HAP-1 (cell line): ENCODE measurements at places on chromosomes 6 and 20.
A peak's percentile ranks its signal among the peaks of the same experiment; 100 is the strongest.

- no peak for DNase-seq
These were observed 56.1 kb downstream of the SYNJ2 start for GRCh38 chr6:158037771-158038170.

GRCh38 chr6:29927275-29927569, 15.1 kb upstream of the HLA-A start:
- no peak for DNase-seq

DNA sequence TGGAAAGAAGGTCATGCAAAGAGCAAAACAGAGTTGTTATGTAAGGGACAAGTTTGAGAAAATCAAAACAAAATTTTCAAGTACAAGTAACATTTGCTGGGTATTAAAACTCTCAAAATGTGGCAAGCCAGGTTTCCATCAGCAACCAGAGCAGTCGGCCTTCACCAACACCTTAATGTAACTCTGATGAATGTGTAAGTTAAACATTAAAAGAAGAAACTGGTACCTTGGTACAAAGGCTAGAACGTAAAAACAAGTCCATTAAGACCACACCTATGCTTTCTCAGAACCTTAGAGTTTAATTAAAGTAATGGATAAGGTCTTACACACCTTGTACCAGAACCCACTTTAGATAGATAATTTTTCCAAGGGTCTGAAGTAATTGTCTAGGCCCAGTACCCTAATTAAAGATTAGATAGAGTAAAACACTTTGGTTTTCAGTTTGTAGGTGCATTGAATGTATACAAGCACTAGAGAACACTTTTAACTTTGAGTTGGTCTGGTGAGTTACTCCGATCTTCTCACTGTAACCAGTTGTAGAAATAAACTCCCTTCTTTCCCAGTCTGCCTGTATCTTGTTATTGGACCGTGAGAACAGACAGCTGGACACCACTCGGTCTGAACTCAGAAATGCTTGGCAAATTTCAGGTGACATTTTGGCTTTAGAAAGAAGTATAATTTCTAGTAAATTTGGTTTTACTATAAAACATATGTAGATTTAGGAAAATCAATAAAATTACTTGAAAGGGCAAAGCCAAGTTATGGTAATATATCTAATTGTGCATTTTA, 319.4 kb downstream of the HTR1B start:
- DNase-seq = no peak

GRCh38 chr20:33857722-33858563, 46.8 kb downstream of the CHMP4B start:
- DNase-seq = no peak

DNA sequence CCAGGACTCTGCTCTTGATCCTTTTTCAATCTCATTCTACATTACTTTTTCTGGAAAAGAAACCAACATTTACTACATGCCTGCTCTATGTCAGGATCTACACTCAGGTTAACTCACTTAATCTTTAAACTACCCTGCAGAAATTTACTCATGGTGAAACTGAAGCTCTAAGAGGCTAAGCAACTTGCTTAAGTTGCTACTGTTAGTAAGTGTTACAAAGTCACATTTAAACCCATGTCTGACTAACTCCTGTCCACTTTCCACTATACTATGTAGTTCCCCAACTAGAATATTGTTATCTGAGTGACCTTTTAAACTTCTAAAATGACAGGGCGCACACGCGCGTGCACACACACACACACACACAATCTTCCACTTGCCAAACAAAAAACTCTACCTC, 5.0 kb downstream of the CEP162 start:
- no peak for DNase-seq

- DNase-seq = no peak
These were observed 6.8 kb upstream of the ALDH8A1 start for GRCh38 chr6:134956676-134957075.

DNA sequence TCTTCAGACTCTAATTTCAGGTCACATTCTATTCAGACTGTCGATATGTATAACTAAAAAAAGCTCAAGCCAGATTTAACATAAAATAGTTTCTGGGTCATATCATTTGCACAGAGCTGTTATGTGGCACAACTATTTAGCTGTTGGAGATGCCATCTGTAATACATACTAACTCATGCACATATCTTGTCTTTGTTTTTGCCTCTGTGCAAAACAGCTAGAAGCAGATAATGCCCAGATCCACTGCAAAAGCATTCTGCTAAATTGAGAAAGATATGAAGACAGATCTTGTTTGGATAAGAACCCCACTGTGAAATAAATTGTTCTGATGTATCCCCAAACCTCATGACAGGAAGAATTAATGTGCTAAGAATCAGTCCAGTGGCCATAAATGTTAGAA, 522.8 kb upstream of the AGPAT4 start:
- DNase-seq = no peak

- DNase-seq = no peak
These were observed 186.0 kb upstream of the KCNK16 start for GRCh38 chr6:39508515-39508914.

DNA sequence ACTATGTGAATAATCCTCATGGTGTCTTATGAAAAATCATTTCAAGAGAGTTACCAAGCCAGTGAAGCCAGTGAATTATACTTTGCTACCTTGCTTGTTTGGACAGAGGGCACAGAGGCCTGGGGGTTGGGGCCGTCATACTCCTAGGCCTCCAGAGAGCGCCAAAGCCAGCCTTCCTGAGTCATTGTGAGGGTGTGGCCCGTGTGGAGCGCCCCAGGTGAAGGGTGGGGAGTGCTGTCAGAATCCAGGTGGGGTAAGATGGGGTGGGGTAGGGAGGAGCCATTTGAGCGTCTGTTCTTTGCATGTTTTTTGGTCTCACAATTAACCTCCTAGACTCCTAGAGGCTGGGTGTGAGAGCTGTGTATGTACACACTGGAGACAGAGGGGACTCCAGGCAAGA, 71.1 kb downstream of the PERP start:
- no peak for DNase-seq

DNA sequence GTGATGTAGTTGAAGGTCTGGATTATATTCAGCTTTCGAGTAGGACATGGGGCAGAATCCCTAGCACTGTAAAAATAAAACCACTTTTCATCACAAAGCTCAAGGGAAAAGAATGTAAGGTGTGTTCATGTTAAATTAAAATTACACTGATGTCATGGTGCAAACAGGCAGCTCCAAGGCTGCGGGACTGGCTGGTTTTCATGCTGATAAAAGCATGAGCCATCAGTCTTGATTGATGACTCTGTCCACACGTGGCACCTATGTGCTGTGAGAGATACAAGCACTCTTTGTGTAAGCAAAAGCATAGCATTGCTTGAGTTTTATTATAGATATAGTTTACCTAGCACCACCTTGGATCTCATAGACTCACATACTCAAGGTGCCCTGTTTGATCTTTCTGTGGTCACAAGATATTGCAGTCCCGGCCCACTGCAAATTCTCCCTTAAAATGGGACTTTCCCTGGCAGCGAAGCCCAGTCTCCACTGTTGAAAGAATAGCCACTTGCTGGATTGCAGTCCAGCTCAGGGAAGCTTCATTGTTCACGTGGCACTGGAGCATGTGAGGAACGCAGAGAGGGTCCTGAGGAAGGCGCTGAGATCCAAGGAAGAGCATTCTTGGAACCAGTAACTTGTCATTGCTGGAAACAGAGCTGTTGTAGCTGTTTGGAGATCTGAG, 90.6 kb downstream of the TIAM2 start:
- no peak for DNase-seq

DNA sequence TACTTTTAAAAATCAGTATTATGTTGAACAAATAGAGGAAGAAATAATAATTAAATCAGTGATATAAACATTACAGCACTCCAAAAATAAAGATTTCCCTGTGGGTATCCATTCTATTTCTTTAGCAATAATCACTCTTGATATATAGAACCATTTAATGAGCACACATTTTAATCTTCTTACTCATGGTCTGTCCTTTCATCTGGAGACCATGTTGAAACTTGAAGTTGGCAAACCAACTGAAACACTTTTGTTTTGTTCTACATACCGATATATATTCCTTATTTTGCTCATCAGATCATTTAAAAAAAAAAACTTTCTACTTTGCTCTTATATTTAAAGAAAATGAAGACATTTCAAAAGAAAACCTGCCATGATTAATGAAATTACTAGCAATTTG, 13.4 kb downstream of the C6orf58 start:
- no peak for DNase-seq

GRCh38 chr6:46990031-46990644, 52.0 kb downstream of the ADGRF1 start:
- DNase-seq = no peak

DNA sequence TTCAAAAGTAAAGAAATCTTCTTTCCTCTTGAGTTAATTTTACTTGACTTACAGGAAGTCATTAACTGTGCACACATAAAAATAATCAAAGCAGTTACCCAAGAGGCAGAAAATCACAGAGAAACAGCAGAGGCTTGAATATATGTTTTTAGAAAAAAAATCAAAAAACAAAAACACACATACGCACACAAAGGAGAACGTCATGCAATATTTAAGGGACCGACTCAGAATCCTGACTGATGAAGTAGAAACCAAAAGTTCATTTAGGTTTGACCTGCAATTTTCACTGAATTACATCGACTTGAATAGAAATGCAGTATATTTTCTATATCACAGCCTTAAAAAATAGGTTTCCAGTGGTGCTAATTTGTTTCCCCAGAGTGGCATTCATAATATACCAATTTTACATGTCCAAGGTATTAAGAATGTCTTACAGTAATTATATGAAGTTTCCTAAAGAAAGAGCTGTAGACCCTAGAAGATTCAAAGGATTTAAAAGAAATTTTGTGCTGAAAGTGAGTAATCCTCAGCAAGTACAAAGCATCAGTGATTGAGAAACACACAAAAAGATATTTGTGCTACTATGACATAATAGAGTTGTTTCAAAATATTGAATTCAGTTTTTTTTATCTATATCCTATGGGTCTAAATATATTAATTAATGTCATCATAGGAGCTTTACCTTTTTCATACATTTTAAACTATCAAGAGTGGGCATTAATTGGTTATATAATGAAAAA, 358.5 kb upstream of the RUNX2 start:
- DNase-seq = no peak

- no peak for DNase-seq
These were observed 11.8 kb downstream of the SMPDL3A start for GRCh38 chr6:122800906-122801305.

GRCh38 chr6:39029156-39030011, 19.2 kb upstream of the GLP1R start:
- DNase-seq = peak; percentile 73

DNA sequence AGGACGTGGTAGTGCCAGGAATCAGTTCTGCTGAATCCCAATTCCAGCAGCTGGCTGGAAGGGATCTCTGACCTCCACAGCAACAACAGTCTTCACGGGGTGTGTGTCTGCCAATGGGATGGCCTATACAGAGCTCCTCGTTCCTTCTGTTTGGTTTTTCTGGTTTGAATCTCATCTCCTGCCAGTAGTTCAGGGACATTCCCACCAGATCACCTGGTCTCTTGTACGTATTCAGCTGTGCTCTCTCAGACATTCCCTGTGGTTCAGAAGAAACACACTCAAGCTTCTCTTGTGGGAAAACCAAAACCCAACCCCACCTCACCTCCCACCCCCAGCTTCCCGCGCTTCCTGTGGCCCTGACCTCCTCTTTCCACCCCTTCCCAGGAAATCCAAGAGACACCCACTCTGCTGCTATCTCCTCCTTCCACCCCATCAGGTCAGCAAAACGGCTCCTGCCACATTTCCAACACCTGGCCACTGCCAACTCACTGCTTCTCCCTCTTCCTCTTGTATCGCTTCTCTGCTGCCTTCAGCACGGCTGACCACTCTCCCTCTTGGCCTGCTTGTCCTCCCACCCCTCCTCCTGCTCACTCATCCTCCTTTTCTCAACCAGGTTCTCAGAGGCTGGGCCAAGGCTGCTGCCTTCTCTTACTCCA, 63.3 kb upstream of the PTGIS start:
- no peak for DNase-seq

DNA sequence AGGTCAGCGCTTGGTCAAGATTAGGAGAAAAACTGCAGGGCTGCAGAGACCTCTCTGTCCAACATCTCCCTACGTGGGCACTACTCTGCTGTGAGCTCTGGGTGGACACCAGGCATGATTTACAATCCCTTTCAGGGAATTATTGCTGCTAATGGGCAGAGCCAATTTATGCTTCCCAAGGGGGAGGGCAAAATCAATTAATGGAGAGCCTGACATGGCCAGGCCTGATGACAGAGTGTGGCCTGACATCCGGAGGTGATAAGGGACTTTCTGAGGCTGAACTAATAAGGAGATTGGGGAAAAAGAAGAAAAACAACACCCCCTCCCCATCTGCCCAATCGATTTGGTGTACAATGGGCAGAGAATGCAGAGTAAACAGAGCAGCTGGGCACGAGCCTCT, 5.0 kb upstream of the KCNK16 start:
- DNase-seq = no peak

DNA sequence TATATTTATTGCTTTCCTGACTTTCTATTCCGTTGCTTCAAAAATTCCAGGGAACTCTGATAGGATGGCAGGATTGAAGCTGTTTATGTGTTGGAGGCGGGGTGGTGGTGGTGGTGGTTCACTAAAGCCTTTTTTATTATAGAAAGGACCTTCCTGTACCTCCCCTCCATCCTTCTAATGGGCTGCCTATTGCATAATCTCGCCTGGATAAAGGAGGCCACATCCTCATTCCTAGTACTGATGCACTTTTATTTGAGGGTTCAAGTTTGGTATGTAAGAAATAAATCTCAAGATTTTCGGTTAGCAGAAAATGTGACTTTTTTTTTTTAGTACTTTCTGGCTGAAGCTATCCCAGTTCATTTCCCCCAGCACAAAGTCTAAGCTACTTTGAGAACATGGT, 18.7 kb upstream of the CTAGE9 start:
- no peak for DNase-seq

- no peak for DNase-seq
These were observed 29.1 kb downstream of the MYH7B start for GRCh38 chr20:34984756-34985261.

DNA sequence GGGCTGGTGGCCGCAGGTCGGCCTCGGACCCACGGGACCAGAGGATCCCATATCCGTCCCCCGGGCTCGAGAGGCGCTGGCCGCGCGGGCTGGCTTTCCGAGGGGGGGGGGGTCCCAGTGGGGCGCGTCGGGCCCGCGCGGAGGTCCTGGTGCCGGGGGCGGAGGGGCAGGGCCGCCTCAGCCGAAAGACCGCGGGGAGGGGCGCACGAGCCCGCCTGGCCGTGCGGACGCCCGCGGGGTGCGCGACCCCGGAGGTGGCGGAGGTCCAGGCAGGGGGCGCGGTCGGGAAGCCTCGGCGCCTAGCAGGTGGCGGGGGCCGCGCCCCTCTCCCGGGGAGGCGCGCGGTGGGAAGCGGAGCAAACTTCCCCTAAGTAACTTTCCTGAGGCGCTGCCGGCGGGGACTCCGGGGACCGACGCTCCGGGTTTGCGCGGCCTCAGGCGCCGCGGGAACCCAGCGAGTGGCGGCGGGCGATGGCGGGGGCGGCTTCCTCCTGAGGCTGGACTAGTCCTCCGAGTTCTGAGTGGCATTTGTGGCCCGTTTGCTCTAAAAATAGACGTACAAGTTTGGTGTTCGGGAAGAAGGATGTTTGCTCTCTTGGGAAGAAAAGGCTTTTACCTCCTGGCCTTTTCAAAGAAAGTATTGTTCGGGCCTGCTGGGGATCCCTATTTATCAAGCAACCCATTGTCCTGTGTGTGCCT, 26.5 kb upstream of the BTBD3 start:
- DNase-seq = peak; percentile 75

GRCh38 chr20:17327185-17328148, 100.6 kb downstream of the PCSK2 start:
- DNase-seq = no peak

GRCh38 chr20:62899633-62900051, 26.7 kb downstream of the DIDO1 start:
- no peak for DNase-seq
